ENCODE measurements at places on chromosomes 5 and 9. TPM values are rescaled to one million over a fixed set of nuclear protein-coding genes. Genes with fewer than 3 reads are reported as not detected.

Gene FOXD4L6
- 0.06 TPM for polyA plus RNA-seq

Gene SPATA31A6
- not detected for polyA plus RNA-seq

Gene CARD9
- 2.4 TPM for polyA plus RNA-seq

Gene AFAP1L1
- polyA plus RNA-seq, result 9.6 TPM

Gene GABRA1
- polyA plus RNA-seq, result 0.61 TPM

DNA sequence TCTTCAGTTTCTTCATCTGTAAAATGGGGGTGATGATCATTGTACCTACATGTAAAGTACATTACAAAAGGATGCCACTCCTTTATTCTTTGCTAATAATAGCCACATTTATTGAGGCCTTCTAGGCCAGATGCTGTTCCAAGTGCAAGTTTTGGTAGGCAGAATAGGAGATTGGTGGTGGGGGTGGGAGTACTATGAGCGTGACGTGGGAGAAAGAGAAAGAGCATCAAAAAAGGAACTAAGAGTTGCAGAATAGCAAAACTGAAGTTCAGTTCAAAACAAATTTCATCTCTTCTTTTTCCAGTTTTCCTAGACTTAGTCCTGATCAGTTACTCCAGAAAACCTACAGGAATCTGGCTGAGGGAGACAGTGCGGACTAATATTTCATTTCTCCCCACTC lies 174.1 kb downstream of the SNX18 start:
- no peaks in the 10 kb centered on the region for H3K27me3 ChIP-seq
- no peaks in the 10 kb centered on the region for H3K36me3 ChIP-seq
- H3K27ac ChIP-seq, result no peak overlapping the region
- DNase-seq, result no peak
- H3K4me3 ChIP-seq, result no peak overlapping the region

- H3K27me3 ChIP-seq, result no peaks in the 10 kb centered on the region
- no peak for DNase-seq
Measured at GRCh38 chr9:96550659-96551058, 69.0 kb downstream of the CDC14B start.

GRCh38 chr9:8457816-8458215 lies 658.2 kb upstream of the DMAC1 start:
- no peak overlapping the region for H3K4me3 ChIP-seq
- no peaks in the 10 kb centered on the region for H3K36me3 ChIP-seq
- DNase-seq, result no peak
- H3K27me3 ChIP-seq, result no peaks in the 10 kb centered on the region

DNA sequence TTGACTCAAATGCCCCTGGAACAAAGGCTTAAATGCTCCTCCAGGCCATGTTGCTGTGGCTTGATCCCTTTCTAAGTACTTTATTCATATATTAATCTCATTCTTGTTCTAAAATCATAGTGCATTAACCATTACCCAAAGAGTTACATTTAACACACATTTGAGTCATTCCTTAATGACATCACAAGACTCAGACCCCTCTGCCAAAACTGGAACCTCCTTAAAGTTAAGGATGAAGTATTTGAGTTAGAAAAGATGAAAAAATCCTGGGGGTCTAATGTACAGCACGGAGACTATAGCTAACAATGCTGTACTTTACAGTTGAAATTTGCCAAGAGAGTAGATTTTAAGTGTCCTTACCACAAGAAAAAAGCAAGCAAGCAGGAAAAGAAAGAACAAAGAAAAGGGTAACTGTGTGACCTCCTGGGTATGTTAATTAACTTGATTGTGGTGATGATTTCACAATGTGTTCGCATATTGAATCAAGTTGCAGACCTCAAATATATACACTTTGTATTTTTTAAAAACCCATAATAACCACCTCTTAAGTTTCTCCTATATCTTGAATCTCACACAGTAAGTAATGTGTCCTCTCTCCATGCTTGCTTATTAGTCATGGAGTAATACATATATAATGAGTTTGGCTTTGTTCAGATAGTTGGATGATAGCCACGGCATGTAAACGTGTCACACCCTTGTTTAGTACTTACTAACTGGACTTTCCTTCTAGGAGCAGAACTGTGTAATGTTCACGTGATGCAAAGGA lies 376.9 kb downstream of the SEMA5A start:
- peak; percentile 49 for DNase-seq
- no peak overlapping the region for H3K4me3 ChIP-seq
- H3K36me3 ChIP-seq, result peaks cover 4% of the 10 kb centered on the region
- no peaks in the 10 kb centered on the region for H3K27me3 ChIP-seq
- H3K27ac ChIP-seq, result no peak overlapping the region

DNA sequence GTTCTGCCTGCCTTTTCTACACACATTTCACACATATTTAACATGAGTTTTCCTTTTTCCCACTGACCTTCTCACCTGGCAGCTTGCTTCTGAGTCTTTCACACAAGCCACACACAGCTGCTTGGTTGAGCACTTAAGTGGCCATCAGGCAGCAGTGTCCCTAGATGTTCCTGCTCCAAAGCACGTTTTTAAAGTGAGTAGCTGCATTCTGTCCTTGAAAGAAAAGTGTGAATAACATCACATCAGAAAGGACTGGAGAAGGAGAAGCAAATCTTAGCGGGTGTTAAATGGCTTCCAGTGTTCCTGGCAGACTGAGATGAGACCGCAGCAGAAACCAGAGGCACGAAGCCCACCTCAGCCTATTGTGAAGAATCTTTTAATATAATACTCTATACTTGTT lies 209.2 kb upstream of the IRX4 start:
- no peaks in the 10 kb centered on the region for H3K27me3 ChIP-seq
- H3K4me3 ChIP-seq, result no peak overlapping the region
- H3K4me1 ChIP-seq, result no peaks in the 10 kb centered on the region
- no peak for DNase-seq
- H3K36me3 ChIP-seq, result no peaks in the 10 kb centered on the region
- no peak overlapping the region for H3K27ac ChIP-seq

DNA sequence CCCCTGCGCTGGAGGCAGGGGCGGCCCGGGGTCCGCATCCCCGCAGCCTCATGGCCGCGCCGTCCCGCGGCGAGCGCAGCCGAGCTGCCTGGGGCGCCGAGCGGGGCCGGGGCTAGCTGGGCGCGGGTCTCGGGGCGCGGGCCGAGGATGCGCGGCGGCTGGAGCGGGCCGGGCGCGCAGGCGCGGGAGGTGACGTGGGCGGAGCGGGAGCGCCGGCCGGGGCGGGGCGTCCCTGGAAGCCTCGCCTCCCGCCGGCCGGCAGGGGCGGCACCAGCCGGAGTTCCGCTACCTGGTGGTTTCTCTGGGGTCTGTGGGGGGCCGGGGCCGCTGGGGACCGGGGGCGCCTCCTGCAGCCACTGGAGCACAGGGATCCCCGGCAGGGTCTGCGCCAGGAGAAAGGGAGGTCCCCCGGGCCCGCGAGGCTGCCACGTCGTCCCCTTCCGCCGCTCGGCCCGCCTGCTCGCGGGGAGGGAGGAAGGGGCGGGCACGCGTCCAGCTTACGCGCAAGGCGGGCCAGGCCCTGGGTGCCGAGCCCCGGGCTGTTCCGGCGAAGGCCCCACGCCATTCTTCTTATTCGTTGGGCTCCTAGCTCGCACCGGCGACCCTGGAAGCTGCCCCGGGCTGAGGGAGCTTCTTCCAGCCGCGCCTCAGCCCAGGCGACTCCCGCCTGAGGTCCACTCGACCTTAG lies at the start of gene LPCAT1:
Gene LPCAT1 (minus strand): TSS at position 168 of the 688 bp plus-strand sequence. CDS start 116 bp downstream, at position 52.
- H3K27ac ChIP-seq, result no peak within 1 kb of the TSS
- peak within 1 kb of the TSS; percentile 52 for H3K4me3 ChIP-seq
- peaks cover 6% of the 10 kb centered on the region for H3K4me1 ChIP-seq
- H3K36me3 ChIP-seq, result peaks cover 8% of the 10 kb centered on the region

GRCh38 chr5:33423018-33423630 lies 17.6 kb upstream of the TARS1 start:
- no peak for DNase-seq
- no peaks in the 10 kb centered on the region for H3K4me1 ChIP-seq

DNA sequence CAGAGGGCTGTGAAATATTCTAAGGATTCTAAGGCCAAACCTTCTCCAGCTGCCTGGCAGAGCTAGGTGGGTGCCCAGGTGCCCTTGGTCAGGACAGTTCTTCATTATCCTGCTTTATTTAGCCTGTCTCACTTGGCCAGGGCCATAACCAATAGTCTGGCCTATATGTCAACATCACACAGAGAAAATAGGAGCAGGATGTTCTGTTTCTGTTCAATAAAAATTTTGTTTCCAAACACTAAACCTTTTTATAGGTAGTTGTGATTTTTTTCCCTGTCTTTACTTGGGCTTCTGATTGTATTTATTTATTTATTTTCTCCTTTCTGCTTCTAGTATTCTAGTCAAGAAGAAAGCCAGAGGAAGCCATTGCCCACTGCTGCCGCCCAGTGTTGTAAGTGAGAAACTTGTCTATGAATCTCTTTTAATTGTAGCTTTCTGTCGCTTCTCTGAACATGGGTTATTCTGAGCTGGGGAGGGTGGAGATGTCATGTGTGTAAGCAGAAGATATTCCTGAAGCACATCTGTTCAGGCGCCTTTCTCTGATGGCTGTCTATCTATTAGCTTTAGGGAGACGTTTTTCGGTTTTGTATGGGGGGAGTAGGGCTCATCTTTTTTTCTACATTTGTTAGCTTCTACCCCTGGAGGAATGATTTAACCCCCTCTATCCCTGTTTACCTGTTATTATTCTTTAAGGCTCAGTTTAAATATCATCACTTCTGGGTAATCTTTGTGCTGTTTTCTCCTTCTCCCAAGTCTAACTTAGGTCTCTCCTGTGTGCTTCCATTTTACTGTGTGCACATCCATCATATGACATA lies 97.1 kb downstream of the UNC13B start:
- peaks cover 11% of the 10 kb centered on the region for H3K4me1 ChIP-seq
- peak; percentile 72 for DNase-seq
- peak overlapping the region; percentile 73 for H3K27ac ChIP-seq
- H3K4me3 ChIP-seq, result no peak overlapping the region
- H3K27me3 ChIP-seq, result no peaks in the 10 kb centered on the region
- no peaks in the 10 kb centered on the region for H3K36me3 ChIP-seq

GRCh38 chr9:23926368-23926767 lies 100.3 kb upstream of the ELAVL2 start:
- no peaks in the 10 kb centered on the region for H3K27me3 ChIP-seq
- DNase-seq, result no peak
- no peak overlapping the region for H3K27ac ChIP-seq
- H3K36me3 ChIP-seq, result no peaks in the 10 kb centered on the region
- H3K4me1 ChIP-seq, result no peaks in the 10 kb centered on the region

DNA sequence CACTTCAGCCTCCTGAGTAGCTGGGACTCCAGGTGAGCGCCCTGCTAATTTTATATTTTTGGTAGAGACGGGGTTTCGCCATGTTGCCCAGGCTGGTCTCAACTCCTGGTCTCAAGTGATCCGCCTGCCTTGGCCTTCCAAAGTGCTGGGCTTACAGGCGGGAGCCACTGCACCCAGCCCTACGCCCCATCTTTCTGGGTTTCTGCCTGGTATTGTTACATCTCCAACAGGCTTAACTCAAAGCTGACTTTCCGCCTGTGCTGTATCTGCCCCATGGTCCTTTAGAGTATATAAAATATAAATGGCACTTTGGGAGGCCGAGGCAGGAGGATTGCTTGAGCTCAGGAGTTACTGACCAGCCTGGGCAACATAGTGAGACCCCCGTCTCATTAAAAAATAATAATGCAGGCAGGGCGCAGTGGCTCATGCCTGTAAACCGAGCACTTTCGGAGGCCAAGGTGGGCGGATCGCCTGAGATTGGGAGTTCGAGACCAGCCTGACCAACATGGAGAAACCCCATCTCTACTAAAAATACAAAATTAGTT lies 36.5 kb upstream of the GLDC start:
- peak overlapping the region; percentile 97 for H3K27ac ChIP-seq
- peak overlapping the region; percentile 78 for H3K4me3 ChIP-seq
- H3K36me3 ChIP-seq, result no peaks in the 10 kb centered on the region

GRCh38 chr5:58544195-58544594 lies 38.7 kb upstream of the RAB3C start:
- no peaks in the 10 kb centered on the region for H3K4me1 ChIP-seq
- DNase-seq, result no peak
- H3K27ac ChIP-seq, result no peak overlapping the region

DNA sequence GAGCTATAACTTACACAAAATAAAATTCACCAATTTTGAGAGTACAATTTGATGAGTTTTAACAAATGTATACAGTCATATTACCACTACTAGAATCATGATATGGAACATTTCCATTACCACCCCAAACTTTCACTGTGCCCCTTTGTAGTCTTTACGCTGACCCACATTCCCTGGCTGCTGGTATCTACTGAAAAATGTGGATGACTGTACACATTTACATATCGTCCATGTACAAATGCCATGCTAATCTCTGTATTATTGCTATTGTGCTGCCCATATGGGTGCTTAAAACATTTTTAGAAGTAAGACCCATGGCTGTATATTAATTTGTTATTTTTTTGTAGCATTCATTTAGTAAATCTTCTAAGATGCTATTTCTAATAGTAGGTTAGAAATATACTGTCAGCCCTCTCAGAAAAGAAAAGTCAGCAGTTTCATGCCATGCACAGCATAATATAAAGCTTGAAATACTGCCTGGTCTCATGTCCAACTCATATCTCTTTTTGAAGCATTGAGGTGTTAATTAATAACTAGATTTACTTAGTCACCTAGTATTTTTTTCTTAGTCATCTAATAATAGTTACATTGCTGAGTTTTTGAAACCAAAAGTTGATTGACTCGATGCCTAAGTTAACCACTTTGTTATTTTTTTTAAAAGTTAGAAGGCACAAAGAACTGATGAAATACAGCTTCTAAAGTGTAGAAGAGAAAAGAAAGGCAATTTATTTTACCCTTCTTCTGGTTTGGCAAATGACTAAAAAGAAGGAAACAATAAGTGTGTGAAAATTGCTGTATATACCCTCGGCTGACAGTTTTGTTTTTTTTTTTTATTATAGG lies 188.3 kb upstream of the MEF2C start:
- no peaks in the 10 kb centered on the region for H3K36me3 ChIP-seq
- H3K27ac ChIP-seq, result peak overlapping the region; percentile 74
- H3K4me1 ChIP-seq, result peaks cover 5% of the 10 kb centered on the region
- H3K27me3 ChIP-seq, result no peaks in the 10 kb centered on the region

DNA sequence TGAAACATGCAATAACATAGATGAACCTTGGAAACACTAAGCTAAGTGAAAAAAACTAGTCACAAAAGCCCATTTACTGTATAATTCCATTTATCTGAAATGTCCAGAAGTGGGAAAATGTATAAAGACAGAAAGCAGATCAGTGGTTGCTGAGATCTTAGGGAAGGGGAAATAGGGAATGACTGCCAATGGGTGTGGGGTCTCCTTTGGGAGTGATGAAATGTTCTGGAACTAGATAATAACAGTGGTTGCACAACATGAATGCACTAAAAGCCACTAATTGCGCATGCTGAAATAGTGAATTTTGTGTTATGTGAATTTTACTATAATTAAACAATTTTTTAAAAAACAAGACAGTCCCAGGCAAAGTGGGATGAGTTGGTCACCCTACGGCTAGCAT lies 472.8 kb downstream of the CCDC171 start:
- no peaks in the 10 kb centered on the region for H3K27me3 ChIP-seq
- DNase-seq, result no peak
- no peak overlapping the region for H3K27ac ChIP-seq
- H3K4me1 ChIP-seq, result peaks cover 6% of the 10 kb centered on the region

- H3K4me1 ChIP-seq, result no peaks in the 10 kb centered on the region
- H3K27me3 ChIP-seq, result no peaks in the 10 kb centered on the region
- H3K4me3 ChIP-seq, result no peak overlapping the region
- H3K27ac ChIP-seq, result no peak overlapping the region
- H3K36me3 ChIP-seq, result no peaks in the 10 kb centered on the region
Measured at GRCh38 chr9:76969716-76970115, 49.7 kb upstream of the FOXB2 start.

- DNase-seq, result no peak
- H3K27me3 ChIP-seq, result no peaks in the 10 kb centered on the region
- H3K4me3 ChIP-seq, result no peak overlapping the region
- H3K27ac ChIP-seq, result no peak overlapping the region
Measured at GRCh38 chr9:107513464-107514100, 24.0 kb upstream of the KLF4 start.

- DNase-seq, result no peak
- H3K4me3 ChIP-seq, result no peak overlapping the region
- H3K36me3 ChIP-seq, result no peaks in the 10 kb centered on the region
- H3K4me1 ChIP-seq, result no peaks in the 10 kb centered on the region
- peaks cover 7% of the 10 kb centered on the region for H3K27me3 ChIP-seq
Measured at GRCh38 chr5:144089401-144090021, 80.9 kb downstream of the YIPF5 start.
